SIG-M5 (cell line): ENCODE measurements at places on chromosomes 4 and X.

GRCh38 chrX:105829011-105829410 lies 6.7 kb downstream of the NRK start:
- DNase-seq, result no peak

- DNase-seq, result no peak
Measured at GRCh38 chrX:40524423-40524822, 56.3 kb upstream of the ATP6AP2 start.

GRCh38 chr4:3783693-3784306 lies 17.6 kb downstream of the ADRA2C start:
- no peak for DNase-seq

DNA sequence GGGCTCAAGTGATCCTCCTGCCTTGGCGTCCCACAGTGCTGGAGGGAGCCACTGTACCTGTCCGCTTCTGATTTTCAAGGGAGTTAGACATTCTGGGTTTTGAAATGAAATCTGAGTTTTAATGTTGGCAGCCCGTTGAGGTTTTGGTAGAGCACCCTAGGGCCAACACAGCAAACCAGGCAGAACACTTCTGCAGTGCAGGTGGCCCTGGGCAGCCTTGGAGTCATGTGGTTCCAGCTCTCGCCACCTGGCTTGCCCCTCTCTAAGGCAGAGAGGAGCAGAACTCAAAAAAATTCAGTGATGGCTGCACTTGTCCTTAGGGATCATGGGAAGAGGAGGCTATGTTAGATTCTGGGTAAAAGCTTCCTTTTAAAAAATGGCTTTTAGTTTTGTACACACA lies 74.9 kb downstream of the CLDN34 start:
- no peak for DNase-seq

DNA sequence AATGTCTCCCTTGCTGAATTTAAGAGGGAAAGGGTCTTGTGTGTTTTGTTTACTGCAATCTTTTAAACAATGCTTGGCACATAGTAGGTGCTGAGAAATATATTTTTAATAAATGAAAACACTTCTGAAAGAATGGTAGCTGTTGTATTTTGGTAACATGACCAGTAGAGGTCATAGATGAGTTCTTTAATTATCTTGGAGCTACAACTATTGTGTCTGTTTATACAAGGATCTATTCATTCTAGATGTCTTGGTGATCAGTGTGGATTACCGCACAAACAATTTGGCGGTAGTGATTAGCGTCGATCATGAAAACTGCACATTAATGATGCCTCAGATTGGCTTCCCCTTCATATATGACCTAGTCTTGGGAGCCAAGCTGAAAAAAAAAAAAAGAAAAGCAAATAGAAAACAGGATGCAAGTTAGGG lies 21.4 kb upstream of the SCRG1 start:
- DNase-seq, result no peak

DNA sequence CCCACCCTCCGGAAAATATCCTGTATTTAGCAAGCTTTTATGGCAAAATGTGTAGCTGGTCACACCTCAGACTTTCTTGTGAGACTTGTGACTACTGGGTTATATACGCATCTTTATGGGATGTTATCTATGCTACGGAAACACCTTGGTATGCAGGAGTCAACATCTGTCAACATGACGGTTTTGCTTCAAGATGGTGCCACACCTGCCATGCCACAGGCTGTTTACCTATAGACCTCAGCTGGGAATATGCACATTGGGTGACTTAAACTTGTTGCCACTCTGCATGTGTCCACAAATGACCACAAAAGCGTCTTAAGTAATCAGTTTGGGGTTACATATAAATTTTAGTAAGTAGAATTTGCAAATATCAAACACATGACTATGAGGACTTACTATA lies 192.3 kb upstream of the ATP6AP2 start:
- no peak for DNase-seq

DNA sequence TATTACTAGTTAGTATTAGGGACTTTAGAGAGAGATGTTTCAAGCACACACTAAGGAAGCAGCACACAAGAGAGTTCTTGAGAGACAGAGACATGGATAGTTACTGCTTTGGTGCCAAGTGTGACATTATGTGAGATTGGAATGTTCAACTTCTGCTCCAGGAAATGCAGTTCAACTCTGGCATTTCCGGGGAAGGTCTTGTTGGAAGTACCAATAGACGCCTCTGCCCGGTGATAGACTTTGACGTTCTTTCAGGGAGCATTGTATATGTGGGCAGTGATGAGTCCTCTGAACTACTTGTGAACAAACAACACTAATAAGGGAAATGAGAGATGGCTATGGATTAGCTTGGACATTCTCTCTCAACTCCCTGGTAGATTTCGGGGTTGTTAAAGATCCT lies 638.1 kb upstream of the BOD1L1 start:
- DNase-seq, result no peak

GRCh38 chr4:2042204-2042946 lies 16.8 kb upstream of the NAT8L start:
- no peak for DNase-seq

DNA sequence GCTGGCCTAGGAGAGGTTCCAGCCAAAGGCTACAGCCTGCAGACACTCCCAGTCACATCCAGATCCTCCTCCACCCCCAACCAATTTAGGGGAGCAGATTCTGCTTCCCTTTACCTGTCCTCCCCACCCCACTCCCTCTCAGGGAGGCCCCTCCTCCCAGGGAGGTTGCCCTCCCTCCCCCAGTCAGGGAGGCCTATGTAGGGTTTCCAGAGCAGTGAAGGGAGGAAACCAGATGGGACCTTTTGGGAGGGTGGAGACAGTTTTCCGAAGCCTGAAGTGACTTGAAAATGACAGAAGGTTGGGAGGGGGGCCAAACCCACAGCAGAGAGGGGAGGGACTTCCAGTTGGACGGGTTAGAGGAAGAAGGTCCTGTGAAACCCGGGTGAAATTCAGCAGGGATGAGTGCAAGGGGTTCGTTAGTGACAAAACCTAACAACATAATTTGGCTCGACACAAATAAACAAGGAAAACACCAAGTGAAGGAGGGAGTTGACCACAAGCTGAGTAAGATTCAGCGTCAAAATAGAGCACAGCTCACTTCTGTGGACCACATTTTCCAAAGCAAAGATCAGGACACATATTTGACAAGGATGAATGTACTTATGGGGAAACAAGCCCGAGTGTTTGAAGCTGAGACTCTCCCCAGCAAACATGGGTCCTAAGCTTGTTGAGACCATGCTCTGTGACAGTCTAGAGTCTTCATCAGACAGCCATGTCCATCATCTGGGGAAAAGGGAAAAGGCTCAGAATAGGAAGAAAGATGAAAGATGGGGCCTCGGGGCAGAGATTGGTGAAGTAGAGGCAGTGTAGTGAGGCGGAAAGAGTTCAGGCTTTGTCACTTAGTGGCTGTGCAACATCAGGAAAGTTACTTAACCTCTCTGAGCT lies 46.4 kb downstream of the PRPS1 start:
- peak; percentile 46 for DNase-seq

DNA sequence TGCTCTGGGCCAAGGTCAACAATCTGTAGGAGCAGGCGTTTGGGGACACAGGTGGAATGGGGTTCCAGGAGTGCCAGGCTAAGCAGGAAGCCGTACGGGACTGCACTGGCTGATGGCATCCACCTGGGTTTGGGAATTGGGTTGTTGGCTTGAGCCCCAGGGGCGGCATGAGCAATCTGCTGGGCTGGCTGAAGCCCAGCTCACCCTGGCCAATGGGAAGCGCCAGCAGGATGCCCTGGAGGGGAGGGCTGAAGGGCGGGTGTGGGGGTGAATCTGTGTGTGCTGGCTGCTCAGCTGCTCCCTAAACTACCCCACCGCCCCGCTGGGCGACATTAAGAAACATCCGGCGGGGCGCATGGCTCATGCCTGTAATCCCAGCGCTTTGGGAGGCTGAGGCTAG lies 8.9 kb upstream of the RGS12 start:
- DNase-seq, result no peak

DNA sequence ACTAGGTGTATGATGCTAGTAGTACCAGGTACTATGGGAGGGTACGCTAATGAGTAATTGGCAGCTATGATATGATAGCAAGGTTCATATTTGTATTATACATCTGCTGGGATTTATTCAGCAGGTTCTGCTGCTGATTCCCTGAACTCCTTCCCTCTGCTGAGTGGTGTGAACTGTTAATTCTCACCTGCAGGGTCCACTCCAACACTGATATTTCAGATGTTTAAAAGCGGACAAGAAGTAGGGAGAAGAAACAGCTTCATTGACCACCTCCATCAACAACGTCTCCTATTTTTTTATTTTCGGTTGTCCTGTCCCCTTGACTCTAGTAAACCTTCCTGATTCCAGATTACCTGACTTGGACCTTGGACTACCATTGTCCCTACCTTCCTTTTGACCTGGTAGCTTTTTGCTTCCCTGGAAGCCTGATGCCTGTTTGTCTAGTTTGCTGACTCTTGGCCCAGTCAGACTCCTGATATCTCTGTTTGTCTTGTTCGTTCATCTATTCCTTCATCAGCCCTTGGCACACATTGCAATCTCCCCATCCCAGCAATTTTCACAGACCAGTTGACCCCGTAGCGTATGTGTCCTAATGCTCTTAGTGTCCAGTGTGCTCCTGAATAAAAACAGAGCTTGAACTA lies 34.0 kb upstream of the RNF128 start:
- DNase-seq, result no peak

GRCh38 chr4:11428231-11428898 lies at the start of gene HS3ST1:
Gene HS3ST1, minus strand, starts transcription at chr4:11428894. Its CDS starts 28,889 bp downstream, at chr4:11400005.
- no peak for DNase-seq

- no peak for DNase-seq
Measured at GRCh38 chrX:45134775-45135174, 65.9 kb downstream of the DIPK2B start.

DNA sequence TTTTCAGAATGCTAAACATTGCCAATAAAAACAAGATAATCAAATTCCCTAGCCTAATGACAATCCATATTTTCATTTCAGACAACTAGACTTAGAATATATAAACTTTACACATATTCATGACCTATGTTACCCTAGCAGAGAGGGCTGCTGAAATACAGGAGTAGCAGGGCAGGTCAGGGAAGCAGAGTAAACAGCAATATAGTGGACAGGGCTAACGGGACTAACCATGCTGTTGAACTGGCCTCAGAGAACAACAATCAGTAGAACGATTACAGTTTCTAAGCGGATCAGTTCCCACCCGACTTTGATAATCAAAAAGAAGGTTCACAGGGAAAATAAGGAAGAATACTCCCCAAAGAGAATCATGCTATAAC lies 14.0 kb downstream of the TBCK start:
- DNase-seq, result no peak

GRCh38 chr4:139956507-139957017 lies 197.4 kb downstream of the MAML3 start:
- no peak for DNase-seq

DNA sequence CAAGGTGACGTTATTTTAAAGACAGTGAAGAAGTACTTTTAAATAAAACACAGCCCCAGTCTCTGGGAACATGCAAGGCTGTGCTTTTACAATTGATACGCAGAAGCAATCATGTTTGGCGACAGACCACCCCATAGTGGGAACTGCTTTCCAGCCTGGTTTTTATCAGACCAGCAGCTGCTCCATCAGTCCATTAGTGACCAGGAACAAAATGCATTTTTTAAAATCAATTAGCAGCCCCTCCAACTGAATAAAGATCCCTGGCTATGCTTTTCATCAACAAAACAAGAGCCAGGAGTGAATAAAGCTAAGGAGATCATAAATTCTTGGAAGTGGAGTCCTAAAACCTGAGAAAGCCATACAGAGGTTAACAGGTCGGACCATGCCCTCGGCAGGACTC lies 153.0 kb upstream of the TENM3 start:
- no peak for DNase-seq

- DNase-seq, result no peak
Measured at GRCh38 chrX:72304877-72305276, 837 bp downstream of the CITED1 start.

DNA sequence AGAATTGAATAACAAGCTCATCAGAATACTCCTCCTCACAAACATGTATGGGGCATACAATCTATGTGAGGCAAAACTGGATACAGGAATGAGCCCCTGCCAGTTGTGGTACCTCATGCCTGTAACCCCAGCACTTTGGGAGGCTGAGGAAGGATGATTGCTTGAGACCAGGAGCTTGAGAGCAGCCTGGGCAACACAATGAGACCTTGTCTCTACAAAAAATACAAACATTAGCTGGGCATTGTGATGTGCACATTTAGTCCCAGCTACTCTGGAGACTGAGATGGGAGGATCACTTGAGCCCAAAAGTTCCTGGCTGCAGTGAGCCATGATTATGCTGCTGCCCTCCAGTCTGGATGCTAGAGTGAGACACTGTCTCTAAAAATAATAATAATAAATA lies 611.0 kb downstream of the NLGN4X start:
- DNase-seq, result no peak

- DNase-seq, result no peak
Measured at GRCh38 chr4:15557786-15558550, 88.3 kb downstream of the CC2D2A start.

- DNase-seq, result no peak
Measured at GRCh38 chrX:10507181-10507580, 113.2 kb downstream of the MID1 start.

DNA sequence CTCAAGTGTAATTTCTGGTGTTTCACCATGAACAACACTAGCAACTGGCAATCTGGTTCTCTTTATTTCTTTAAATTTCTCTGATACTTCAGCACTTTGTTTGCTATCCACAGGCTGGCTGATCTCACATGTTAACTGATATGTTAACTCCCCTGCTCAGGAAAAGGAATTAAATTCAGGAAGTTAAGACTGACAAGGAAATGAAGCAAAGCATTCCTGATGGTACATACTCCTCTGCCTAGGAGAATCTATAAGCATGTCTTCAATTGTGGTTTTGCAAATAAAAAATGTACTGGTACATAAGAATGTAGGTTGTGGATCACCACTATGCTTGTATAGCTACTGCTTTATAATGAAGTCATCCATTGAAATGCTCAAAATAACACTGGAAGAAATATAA lies 1119.2 kb upstream of the INTU start:
- no peak for DNase-seq

GRCh38 chr4:173852775-173853174 lies 322.7 kb upstream of the HAND2 start:
- DNase-seq, result no peak

GRCh38 chr4:82692101-82692780 lies 106.4 kb downstream of the SCD5 start:
- DNase-seq, result no peak

GRCh38 chr4:28378109-28378830 lies 1517.6 kb downstream of the STIM2 start:
- no peak for DNase-seq

- DNase-seq, result no peak
Measured at GRCh38 chrX:25198253-25198652, 182.5 kb upstream of the ARX start.

DNA sequence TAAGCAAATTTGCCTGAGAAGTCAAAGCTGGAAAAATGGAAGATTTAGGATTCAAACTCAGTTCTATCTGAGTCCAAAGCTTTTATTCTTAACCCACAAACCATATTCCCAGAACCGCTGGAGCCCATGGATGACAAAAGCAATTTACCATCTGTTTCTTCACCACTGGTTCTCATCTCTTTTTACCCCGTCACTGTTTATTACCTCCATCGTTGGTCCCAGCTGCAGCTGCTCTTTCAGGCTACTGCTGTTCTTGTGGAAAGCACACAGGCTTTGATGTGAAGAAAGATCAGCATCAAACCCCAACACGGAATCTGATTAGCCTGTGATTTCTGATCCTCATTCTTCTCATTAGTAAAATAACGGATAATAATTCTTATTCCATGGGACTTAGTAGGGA lies 9.5 kb downstream of the FBXO8 start:
- DNase-seq, result no peak

- no peak for DNase-seq
Measured at GRCh38 chr4:123856689-123857545, 460.3 kb downstream of the SPRY1 start.

- peak; percentile 61 for DNase-seq
Measured at GRCh38 chrX:46561824-46562657, 11.5 kb upstream of the CHST7 start.

- DNase-seq, result no peak
Measured at GRCh38 chr4:53905941-53906377, 158.4 kb downstream of the CHIC2 start.
